ENCODE measurements at places on chromosomes 5 and 9. TPM values are rescaled to one million over a fixed set of nuclear protein-coding genes. Genes with fewer than 3 reads are reported as not detected.

DNA sequence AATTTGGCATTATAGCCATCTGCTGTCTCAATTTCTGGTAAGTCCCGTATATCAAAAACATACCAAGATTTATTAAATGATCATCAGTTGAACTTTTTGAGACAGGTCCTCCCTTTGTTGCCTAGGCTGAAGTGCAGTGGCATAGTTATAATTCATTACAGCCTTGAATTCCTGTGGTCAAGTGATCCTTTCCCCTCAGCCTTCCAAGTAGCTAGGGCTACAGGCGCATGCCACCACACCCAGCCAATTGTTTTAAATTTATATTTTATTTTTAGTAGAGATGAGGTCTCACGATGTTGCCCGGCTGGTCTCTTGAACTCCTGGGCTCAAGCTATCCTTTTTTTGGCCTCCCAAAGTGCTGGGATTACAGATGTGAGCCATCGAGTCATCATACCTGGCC lies 418.9 kb downstream of the ARHGEF28 start:
- no peak for DNase-seq

- peak; percentile 20 for DNase-seq
These were observed 36.4 kb upstream of the DAB2 start for GRCh38 chr5:39461007-39461682.

- no peak for DNase-seq
These were observed 18.0 kb downstream of the NR5A1 start for GRCh38 chr9:124489222-124489621.

DNA sequence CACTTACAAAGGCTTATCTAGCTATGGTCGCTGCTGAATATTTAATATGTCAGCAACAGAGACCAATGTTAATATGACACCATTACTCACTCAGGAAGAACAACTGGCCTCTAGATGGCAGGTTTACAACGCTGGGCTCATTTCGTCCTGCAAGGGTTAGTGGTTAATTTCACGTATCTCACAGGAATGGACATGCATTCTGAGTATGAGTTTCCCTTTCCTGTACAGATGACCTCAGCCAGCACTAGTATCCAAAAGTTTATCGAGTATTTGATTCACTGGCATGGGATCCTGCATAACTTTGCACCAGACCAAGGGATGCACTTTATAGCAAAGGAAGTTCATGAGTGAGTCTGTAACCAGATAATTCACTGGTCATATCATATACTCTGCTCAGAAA lies 8.7 kb upstream of the TRPC7 start:
- DNase-seq = peak; percentile 40

HRCT1 gene
- total RNA-seq = 6.5 TPM

- peak; percentile 96 for DNase-seq
These were observed at the start of gene GALT for GRCh38 chr9:34646211-34647083. TSS of gene GALT (plus strand) at chr9:34646675. CDS start at chr9:34646705, 30 bp downstream.

KLF4 gene
- 61.1 TPM for total RNA-seq

- no peak for DNase-seq
These were observed 3.5 kb downstream of the SLC34A3 start for GRCh38 chr9:137234055-137234697.

GRCh38 chr5:68443091-68443490 lies 227.5 kb downstream of the PIK3R1 start:
- no peak for DNase-seq

DNA sequence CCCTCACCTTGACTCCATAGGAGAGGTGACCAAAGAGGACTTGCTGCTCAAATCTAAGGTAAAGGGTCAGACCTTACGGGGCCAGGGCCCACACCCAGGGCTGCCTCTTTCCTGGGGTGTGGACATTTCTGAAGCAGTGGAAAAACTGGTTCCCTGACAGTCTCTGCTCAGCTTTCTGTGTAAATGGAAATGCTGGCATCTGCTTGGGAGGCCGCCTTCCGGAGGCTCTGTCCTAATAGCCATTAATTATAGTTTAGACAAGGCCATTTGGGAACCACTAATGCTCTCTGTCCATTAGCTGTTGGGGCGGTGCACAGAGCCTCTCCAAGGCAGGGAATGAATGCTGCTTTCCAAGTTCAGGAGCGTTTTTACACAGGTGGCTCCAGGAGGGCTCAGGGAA lies 17.3 kb downstream of the USP20 start:
- no peak for DNase-seq

GRCh38 chr5:113036826-113037225 lies 60.2 kb downstream of the DCP2 start:
- DNase-seq = no peak

- DNase-seq = no peak
These were observed 77.0 kb downstream of the ABCA1 start for GRCh38 chr9:104850786-104851545.

GRCh38 chr9:21901546-21901945 lies 92.6 kb downstream of the CDKN2A start:
- no peak for DNase-seq

SRD5A1 gene
- total RNA-seq = 7.9 TPM

DNA sequence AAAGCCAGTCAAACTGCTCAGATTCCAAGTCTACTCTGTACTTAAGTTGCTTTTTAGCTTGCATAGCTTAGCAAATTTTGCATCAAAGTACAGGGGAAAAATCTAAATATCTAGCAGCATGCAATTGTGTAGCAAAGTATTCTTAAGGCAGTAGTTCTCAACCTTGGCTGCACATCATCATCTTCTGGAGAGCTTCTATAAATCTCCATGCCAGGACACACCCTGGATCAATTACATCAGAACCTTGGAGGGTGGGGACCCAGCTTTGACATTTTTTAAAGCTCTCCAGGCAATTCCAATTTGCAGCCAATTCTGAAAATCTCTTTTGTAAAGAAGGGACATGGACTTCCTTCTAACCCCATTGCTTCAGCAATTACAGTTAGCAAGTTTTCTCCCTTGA lies 187.5 kb downstream of the SNCAIP start:
- DNase-seq = no peak

DNA sequence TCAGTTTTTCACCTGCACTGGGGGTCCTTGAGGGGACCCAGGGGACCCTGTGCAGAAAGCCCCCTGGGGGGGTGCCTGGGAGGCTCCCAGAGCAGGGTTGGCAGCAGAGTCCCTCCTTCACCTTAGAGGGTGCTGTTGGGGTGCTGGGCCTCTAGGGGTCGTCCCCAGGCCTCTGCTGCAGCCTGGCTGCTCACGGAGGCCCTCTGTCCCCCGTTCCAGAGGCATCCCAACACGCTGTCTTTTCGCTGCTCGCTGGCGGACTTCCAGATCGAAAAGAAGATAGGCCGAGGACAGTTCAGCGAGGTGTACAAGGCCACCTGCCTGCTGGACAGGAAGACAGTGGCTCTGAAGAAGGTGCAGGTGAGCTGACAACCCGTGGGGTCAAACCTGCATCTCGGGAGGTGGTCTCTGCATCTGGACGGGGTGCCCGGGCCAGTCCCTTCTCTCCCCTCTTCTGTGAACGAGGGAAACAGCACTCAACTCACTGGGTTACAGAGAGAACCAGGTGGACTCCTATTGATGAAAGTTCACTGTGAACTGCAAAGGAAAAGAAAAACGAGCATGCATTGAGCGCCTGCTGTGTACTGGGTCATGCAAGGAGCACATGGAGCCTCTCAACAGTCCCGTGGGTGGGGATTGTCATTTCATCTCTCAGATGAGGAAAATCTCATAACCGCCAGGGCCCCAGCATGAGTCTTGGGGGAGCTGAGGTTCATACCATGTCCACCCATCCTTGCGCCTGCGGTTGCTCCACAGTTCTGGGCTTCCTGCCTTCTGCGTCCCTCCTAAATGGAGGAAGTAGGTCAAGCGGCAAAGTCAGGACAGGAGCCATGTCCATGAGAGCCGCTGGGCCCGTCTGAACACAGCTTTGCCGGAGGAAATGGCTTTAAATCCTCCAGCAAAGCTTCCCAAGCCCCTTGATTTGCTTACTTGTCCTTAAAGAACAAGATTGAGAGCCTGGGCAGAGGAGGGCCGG lies 54.8 kb downstream of the NEK6 start:
- no peak for DNase-seq

TSLP gene
- total RNA-seq = 1.7 TPM

- DNase-seq = no peak
These were observed 5.6 kb upstream of the AMBP start for GRCh38 chr9:114083666-114084065.

DNA sequence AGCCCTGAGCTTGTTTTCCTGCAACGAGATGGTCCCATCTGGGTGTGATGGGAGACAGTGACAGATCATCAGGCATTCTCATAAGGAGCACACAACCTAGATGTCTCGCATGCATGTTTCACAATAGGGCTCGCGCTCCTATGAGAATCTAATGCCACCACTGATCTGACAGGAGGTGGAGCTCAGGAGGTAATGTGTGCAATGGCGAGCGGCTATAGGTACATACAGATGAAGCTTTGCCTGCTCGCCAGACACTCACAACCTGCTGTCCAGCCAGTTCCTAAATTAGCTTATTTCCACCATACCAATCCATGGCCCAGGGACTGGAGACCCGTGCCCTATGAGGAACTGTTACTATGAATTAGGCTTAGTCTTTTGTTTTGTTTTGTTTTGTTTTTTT lies 55.3 kb upstream of the SLC30A5 start:
- DNase-seq = no peak

LIX1 gene
- total RNA-seq = not detected

- no peak for DNase-seq
These were observed 117.5 kb upstream of the ZNF462 start for GRCh38 chr9:106745457-106745856.

DNA sequence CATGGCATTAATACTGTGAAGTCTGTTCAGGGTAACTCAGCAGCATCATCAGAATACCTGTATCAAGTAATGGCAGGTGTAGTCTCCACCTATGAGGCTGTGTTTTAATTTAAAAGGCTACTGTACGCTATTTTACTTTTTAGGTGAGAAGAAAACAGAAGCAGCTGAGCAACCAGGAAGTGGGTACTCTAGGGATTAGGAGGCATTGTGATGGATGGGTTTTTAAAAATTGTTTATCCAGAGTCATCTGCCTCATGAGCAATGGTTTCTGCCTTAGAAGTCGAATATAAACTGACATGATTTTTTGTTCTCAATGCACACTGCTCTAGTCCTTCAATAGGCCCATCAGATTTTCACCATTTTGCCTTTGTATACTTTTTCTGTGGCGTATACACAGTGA lies 42.6 kb downstream of the PSIP1 start:
- no peak for DNase-seq

RMRP gene
- 4,421 TPM for total RNA-seq

- DNase-seq = no peak
These were observed 11.8 kb downstream of the ACSL6 start for GRCh38 chr5:131999441-132000240.

PLAC8L1 gene
- 7.8 TPM for total RNA-seq

IFNA2 gene
- total RNA-seq = 1.3 TPM

DNA sequence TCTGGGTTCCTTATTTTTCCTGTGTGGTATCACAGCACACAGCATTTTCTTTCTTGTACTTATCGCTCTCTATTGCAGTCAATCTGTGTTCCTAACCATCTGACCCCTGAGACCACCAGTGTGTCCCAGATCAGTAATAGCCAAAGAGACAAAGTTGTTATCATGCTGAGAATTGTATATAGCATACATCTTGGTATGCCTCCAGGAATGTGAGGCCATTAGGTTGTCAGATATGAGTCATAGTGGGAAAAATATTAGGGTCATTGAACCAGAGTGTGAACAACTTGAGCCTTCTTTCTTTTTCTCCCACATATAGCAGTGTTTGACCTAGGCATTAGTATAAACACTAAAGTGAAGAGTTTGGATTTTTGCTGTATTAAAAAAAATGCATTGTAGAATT lies 106.3 kb downstream of the NDUFAF2 start:
- no peak for DNase-seq

DNA sequence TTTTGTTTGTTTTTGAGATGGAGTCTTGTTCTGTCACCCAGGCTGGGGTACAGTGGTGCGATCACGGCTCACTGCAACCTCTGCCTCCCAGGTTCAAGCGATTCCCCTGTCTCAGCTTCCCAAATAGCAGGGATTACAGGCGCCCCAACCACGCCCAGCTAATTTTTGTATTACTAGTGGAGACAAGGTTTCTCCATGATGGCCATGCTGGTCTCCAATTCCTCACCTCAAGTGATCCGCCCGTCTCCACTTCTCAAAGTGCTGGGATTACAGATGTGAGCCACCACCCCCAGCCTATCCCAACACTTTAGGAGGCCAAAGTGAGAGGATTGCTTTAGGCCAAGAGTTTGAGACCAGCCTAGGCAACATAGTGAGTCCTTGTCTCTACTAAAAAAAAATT lies 19.3 kb downstream of the SPZ1 start:
- no peak for DNase-seq

GRCh38 chr5:139164020-139164419 lies 34.1 kb downstream of the SIL1 start:
- DNase-seq = no peak

- DNase-seq = no peak
These were observed 498.4 kb downstream of the TLE4 start for GRCh38 chr9:80070071-80070742.

- DNase-seq = no peak
These were observed 248.6 kb downstream of the RFX3 start for GRCh38 chr9:3277200-3277599.

DNA sequence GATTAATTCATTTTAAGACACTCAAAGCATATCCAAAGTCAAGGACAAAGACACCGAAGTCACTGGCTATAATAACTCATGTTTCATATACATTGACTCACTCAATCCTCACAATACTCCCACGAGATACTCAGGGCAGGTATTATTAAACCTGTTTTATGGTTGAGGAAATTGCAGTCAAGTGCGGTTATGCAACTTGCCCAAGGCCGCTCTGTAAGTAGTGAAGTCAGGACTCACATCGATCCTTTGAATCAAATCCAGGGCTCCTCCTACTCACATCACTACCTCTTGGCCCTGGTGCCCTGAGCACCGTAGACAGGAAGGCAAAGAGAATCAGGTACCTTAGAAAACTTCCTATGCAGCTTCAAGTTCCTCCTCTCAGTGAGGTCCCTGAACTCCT lies 87.8 kb upstream of the APC start:
- DNase-seq = no peak

GRCh38 chr5:86858442-86858841 lies 240.7 kb downstream of the COX7C start:
- DNase-seq = no peak

- no peak for DNase-seq
These were observed 47.6 kb downstream of the ADAMTS6 start for GRCh38 chr5:65434122-65434521.

- DNase-seq = no peak
These were observed 36.7 kb upstream of the TIFAB start for GRCh38 chr5:135488727-135489465.

- no peak for DNase-seq
These were observed 270.2 kb upstream of the IRX1 start for GRCh38 chr5:3325201-3325971.
